A172 (cell line): ENCODE measurements at places on chromosomes 1 and 21. TPM values are rescaled to one million over a fixed set of nuclear protein-coding genes. Genes with fewer than 3 reads are reported as not detected.

The ZSCAN20 gene
- total RNA-seq, result 4.0 and 5.1 TPM in 2 replicates

The PRRX1 gene
- total RNA-seq, result 14.0 and 18.2 TPM in 2 replicates

The FAM43B gene
- total RNA-seq, result 0.09 and 0.12 TPM in 2 replicates

The AMY1A gene
- total RNA-seq, result not detected in 2 replicates

The EFHD2 gene
- 55.7 and 58.5 TPM in 2 replicates for total RNA-seq

The LRRC8B gene
- total RNA-seq, result 1.4 and 3.9 TPM in 2 replicates

The P3R3URF gene
- not detected in 2 replicates for total RNA-seq

The CLCA4 gene
- not detected in 2 replicates for total RNA-seq

The ARV1 gene
- 61.1 and 69.1 TPM in 2 replicates for total RNA-seq

- no peak for DNase-seq
Observed at GRCh38 chr1:229264068-229264467, 6.8 kb upstream of the RAB4A start.

- DNase-seq, result peak; percentile 28
Observed at GRCh38 chr21:44454747-44455523, at the start of gene LRRC3. LRRC3 (plus strand) TSS chr21:44455510; CDS start chr21:44456645, 1,135 bp downstream.

GRCh38 chr1:94258873-94259331 lies 21.5 kb upstream of the ARHGAP29 start:
- DNase-seq, result peak; percentile 67

DNA sequence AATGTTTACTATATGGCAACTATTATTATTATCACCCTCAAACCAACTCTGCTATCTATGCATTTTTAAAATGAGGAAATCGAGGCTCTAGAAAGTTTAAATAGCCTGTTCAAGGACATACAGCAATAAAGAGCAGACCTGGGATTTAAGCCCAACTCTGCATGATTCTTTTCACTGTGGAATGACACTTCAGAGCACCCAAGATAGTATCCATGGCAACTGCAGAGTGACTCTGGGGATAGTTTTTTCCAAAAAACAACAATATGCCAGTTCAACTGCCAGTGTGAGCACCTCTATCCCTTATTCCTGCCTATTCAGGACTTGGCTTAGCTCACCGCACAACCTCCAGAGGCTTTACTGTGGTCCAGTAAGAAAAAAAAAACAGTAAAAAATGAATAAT lies 293.9 kb downstream of the BRINP2 start:
- DNase-seq, result no peak

DNA sequence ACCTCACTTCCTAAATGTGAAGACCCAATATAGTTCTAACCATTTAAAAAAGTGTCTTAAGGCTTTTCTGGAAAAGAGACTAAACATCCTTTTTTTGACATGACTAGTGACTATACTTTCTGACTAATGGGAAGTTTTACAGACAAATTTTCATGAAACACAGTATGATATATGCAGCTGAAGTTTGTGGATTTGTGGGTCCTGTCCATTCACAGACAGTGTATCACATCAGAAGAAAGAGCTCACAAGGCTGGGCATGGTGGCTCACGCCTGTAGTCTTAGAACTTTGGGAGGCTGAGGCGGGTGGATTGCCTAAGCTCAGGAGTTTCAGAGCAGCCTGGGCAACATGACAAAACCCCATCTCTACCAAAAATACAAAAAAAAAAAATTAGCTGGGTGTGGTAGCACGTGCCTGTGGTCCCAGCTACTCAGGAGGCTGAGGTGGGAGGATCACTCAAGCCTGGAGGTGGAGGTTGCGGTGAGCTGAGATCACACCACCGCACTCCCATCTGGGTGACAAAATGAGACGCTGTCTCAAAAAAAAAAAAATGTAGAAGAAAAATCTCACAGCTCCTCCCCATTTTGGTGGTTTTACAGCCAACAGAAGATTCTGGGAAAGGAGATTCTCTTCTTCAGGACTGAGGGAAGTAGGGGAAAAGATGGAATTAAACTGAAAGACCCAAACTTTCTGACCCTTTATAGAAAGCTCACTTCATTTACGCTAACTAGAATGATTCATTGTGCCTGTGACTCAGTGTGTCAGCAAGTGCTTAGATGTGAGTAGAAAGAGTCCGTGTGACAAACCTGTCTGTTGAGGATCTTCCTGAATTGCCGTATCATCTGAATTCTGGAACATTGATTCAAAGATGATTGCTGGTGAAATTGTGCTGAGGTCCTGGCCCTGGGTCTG lies 15.2 kb upstream of the YRDC start:
- DNase-seq, result no peak

DNA sequence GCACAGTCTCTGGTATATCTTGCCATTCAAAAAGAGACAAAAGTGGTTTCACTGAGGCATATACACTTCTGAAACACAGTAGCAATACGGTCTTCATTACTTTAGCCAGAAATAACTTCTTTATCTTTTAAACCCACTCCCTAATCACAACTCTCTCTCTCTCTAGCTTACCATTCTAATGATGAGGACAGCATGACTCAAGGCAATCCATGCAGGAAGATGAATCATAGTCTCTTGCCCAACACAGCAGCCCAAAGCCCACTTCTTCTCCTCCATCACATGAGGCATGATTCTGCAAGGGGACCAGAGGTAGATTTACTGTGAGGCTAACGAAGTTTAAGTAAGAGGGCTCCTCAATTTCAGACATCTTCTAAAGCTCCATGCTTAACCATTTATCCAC lies 285.0 kb upstream of the NR5A2 start:
- DNase-seq, result peak; percentile 93

DNA sequence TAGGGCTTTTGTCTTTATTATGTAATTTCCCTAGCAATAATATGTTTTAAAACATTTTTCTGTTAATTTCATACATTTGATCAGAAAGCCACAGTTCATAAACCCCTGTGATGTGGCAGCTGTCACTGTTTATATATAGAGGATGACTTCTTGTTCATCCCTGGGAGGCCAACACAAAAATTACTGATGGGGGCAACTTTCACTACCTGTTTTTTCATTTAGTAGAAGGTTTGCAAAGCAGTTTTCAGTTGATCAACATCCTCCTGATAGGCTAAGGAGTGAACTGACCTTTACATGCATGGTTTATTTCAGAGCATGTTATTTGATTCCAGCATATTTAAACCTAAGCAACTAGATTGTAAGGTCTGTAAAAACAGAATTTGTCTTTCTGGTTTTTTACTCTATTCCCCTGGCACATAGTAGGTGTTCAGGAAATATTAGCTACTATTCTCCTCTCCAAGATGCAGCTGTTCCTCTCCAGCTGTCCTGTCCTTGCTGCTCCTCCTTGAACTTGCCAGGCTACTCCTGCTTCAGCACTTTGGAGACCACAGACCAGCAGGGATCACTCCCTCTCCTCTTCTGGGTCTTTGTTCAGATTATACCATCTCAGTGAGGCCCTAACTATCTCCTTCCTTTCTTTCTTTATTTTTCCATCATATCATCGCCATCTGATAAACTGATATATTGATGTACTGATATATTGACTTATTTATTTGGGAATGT lies 54.7 kb downstream of the ROR1 start:
- no peak for DNase-seq

DNA sequence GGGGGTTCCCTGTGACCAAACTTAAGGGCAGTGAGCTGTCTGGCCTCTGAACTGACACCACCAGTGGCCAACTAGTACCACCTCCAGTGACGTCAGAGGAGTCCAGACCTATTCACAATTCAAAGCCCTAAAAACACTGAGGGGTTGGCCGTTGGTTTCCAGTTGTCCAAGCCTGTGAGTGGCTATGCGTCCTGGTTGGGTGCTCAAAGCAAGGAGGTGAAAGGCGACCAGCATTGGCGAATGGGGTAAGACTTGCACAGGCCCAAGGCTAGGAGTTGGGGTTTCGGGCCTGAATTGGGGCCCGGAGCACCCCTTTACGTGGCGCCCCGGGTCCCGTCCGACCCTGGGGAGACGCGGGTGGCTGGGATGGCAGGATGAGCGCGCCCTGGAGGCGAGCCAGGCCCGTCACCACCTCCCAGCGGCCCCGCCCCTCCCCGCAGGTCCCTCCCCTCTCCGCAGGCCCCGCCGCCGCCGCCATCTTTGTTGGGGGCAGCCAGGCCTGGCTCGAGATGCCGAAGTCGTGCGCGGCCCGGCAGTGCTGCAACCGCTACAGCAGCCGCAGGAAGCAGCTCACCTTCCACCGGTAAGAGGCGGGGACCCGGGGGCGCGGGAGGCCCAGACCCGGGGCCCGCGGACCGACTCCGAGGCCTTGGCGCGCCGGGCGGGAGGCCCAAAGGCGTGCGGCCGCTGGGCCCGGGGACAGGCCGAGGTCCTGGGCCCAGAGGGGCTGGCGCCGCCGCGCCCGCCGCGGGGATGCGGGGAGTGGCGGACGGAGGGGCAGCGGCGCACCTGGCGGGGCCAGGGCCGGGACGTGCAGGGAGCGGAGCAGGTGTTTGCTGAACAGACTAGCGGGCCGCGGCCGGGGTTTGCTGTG lies at the start of gene THAP3:
Gene THAP3, plus strand, starts transcription at position 159 of the 874 bp plus-strand sequence. Its CDS starts 351 bp downstream, at position 510.
- peak; percentile 82 for DNase-seq

GRCh38 chr1:36115931-36116330 lies 9.1 kb downstream of the COL8A2 start:
- no peak for DNase-seq

DNA sequence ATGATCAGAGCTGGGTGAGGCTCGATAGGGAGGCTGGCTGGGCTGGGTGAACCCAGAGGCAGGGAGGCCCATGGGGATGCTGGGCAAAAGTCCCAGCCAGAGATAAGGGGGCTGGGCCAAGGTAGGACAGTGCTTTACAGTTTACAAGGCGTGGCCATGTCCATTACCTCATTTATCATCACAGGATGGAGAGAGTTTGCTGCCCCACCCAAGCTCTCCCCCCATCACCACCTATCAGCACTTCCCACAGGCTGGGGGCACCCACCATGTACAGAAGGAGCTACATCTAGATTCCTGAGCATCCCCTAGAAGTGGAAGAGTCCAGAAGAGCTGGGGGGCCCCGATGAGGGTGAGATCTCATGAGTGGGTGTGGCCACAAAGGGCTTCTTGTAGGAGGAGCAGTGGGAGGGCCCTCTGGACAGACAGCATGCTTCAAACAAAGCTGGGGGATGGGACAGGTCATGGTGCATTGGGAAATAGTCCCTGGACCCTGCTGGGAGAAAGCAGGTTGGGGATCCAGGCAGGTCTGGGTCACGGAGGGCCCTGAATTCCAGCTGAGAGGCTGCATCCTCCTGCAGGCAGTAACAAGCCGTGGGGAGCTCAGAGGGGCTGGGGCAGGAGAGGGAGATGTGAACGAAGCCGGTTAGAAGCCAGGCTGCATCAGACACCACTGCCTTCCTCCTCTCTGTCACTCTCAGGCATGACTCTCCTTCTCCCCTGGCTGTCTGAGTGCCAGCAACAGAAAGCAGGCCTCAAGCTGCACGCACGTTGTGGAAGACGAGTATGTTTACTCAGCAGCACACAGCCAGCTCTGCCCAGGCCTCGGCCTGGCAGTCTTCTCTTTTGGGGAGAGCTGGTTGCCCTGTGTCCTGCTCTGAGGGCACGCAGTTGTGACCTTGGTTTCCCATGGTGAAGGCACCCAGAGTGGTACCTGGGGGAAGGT lies 202.3 kb downstream of the HIVEP3 start:
- peak; percentile 16 for DNase-seq

DNA sequence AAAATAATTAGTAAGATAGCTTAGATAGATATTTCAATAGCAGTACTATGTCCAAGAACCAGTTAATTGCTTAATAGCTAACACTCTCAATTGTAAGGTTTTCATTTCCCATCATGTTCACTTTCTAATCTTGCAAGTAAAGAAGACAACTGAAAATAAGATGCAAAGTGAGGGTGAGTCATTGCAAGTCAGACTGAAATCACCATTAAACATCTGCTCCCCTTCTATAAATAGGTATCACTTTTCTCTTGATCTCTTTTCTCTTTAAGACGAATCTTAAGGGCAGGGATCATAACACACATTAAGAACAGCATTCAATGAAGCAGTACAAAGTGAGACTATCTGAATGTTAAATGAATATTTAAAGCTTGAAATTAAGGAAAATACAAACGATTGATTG lies 40.4 kb downstream of the UBR4 start:
- DNase-seq, result peak; percentile 6

GRCh38 chr1:9814619-9815018 lies 9.1 kb downstream of the CLSTN1 start:
- DNase-seq, result no peak

DNA sequence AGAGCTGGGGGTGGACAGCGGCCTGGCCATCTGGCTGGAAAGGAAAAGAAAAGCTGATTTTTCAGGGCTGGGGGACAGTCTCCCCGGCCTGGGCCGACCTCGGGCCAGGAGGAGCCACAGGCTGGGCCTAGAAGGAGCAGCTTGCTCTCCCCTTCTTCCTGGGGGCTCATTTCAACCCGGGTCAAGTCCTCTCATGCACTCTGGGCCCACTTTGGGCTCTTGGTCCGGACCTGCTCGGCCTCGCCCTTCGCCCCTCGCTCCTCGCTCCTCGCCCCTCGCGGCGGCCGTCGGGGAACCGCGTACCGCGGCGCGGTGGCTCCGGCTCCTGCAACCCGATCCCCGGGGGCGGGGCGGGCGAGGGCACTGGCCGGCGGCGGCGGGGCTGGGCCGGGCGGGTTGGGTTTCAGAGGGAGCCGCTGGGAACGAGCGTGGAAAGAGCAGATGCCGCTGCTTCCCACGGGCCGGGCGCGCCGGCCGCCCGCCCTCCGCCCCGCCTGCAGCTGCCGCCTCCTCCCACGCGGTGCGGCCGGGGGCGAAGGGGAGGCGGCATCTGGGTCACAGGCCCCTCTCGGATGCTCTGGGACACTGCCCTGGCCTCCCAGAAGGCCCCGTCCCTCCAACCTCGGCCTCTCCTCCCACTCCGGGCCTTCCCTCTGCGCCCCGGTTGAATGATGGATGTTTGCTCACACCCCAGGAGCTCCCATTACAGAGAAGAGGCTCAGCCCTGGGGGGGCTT lies 6.6 kb downstream of the HEYL start:
- no peak for DNase-seq

DNA sequence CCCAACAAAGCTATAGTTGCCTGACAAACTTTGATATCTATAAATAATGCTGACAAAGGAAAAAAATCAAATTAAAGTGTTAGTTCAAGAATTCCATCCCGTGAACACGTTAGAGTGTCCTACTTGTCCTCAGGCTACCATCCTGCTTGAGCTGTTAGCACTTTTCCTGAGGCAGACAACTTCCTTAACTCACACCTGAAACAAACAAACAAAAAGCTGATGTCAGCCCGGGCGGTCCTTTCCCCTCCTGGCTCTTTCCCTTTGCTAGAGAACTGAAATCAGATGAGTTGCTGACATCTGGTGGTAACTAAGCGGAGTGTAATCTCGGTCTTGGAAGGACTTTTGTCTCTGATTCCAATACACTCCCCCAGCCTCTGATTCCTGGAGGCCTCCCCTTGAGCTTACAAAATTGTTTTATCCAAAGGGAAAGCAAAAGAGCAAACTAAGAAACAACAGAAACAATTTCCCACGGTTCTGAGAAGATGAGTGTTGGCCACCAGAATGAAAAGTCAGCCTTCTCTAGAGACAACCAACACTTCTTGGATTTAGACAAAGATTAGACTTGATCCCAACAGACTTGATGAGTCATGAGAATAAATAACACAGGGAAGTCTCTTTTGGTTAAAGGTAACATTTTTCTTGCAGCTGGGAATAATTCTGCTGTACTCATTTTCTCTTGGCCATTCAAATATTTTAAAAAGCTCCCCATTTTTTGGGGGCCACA lies 135.4 kb downstream of the PROX1 start:
- peak; percentile 80 for DNase-seq

GRCh38 chr1:242568666-242569065 lies 44.2 kb upstream of the PLD5 start:
- DNase-seq, result no peak
